Activated CD8-positive, alpha-beta T cell treated with anti-CD3 and anti-CD28 coated beads for 36 hours (primary cell): ENCODE measurements at places on chromosomes 4 and X. TPM values are rescaled to one million over a fixed set of nuclear protein-coding genes. Genes with fewer than 3 reads are reported as not detected.

- H3K36me3 ChIP-seq: no peaks in the 10 kb centered on the region
- H3K4me3 ChIP-seq: no peak overlapping the region
- H3K4me1 ChIP-seq: no peaks in the 10 kb centered on the region
- H3K27me3 ChIP-seq: peaks cover 5% of the 10 kb centered on the region
Observed at GRCh38 chr4:89157488-89158024, 46.2 kb downstream of the TIGD2 start.

GRCh38 chrX:1105671-1106419, 106.6 kb downstream of the CRLF2 start:
- DNase-seq: no peak
- no peaks in the 10 kb centered on the region for H3K4me1 ChIP-seq
- no peak overlapping the region for H3K4me3 ChIP-seq
- H3K36me3 ChIP-seq: no peaks in the 10 kb centered on the region
- H3K27me3 ChIP-seq: peaks cover 23% of the 10 kb centered on the region
- H3K27ac ChIP-seq: no peak overlapping the region

DNA sequence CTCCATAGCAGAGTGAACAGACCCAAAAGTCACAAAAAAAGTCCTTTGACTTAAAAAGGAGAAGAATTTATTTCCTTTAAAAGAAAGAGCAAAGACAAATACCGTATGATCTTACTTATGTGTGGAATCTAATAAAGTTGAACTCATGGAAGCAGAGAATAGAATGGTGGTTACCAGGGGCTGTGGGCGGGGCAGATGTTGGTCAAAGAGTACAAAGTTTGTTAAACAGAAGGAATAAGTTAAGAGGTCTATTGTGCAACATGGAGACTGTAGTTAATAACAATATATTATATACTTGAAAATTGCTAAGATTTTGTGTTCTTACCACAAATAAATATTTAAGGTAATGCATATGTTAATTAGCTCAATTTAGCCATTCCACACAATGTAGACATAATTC, 173.3 kb upstream of the S100G start:
- no peaks in the 10 kb centered on the region for H3K36me3 ChIP-seq
- no peak overlapping the region for H3K27ac ChIP-seq
- H3K27me3 ChIP-seq: no peaks in the 10 kb centered on the region
- no peak overlapping the region for H3K4me3 ChIP-seq
- DNase-seq: no peak
- H3K4me1 ChIP-seq: peaks cover 18% of the 10 kb centered on the region

DNA sequence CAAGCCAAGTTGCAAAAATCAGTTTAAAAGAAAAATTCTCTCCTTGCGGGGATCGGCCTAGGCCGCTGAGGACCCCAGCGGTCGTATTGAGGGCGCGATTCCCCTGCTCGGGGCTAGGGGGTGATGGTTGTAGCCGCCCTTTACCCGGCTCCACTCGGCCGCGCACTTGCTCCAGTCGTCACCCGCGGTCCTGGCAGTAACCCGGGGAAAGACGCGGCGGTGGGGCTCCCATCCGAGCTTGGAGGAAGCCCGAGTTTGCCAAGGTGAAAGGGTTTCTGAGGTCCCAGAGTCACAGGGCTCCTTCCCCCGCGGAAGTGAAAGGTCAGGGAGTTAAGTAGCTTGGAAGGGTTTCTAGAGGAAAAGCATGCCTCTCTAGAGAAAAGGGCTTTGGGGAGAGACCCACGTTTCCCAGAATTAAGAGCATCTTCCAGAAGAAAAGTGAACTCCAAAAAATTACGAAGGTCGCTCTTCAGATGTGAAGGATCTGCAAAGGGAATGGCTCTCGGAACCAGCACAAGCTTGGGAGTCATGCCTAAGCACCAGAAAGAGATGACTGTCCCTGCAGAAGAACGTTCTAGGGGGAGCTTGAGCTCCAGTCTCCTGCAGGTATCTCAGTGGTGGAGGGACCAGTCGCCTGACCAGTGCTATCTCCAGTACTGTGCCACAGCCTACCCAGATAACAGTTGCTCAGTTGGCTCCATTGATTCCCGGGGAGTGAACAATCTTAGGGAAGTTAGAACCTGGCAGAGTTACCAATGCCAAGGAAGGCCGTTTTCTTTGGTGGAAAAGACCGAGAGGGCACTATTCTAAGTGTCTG, 875 bp downstream of the LAP3 start:
- peaks cover 45% of the 10 kb centered on the region for H3K36me3 ChIP-seq
- DNase-seq: peak; percentile 49
- H3K4me3 ChIP-seq: peak overlapping the region; percentile 94
- H3K4me1 ChIP-seq: peaks cover 23% of the 10 kb centered on the region
- H3K27me3 ChIP-seq: no peaks in the 10 kb centered on the region
- peak overlapping the region; percentile 93 for H3K27ac ChIP-seq

GRCh38 chrX:118212817-118213183, 96.2 kb upstream of the KLHL13 start:
- H3K4me1 ChIP-seq: peaks cover 3% of the 10 kb centered on the region
- no peak overlapping the region for H3K27ac ChIP-seq
- H3K27me3 ChIP-seq: no peaks in the 10 kb centered on the region

GRCh38 chr4:80578001-80578400, 242.5 kb downstream of the CFAP299 start:
- H3K27me3 ChIP-seq: no peaks in the 10 kb centered on the region
- peaks cover 7% of the 10 kb centered on the region for H3K4me1 ChIP-seq
- H3K36me3 ChIP-seq: no peaks in the 10 kb centered on the region
- H3K27ac ChIP-seq: no peak overlapping the region

DNA sequence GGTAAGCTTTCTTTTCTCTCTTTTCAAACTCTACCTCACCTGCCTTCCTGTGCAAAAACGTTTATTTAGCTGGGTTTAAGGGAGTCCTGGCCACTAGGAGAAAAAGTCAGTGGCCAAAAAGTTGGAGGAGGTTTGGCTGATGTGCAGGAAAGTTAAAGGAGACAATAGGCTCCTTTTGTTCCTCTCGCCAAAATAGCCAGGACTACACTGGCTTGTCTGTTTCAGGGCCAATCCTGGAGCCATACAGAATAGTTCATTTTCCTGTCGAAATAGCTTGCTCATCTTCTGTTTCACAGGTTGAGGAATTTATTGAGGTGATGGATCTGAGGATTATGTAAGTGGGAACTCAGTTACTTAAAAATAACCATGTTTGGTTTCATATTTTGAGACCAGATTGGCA, 423 bp downstream of the HEPH start:
- no peak for DNase-seq
- H3K27ac ChIP-seq: no peak overlapping the region
- no peaks in the 10 kb centered on the region for H3K4me1 ChIP-seq
- no peaks in the 10 kb centered on the region for H3K27me3 ChIP-seq
- H3K36me3 ChIP-seq: no peaks in the 10 kb centered on the region

GRCh38 chrX:16838202-16839066, 31.7 kb downstream of the RBBP7 start:
- H3K4me1 ChIP-seq: peaks cover 5% of the 10 kb centered on the region
- H3K36me3 ChIP-seq: peaks cover 33% of the 10 kb centered on the region
- H3K27ac ChIP-seq: peak overlapping the region; percentile 61
- no peak overlapping the region for H3K4me3 ChIP-seq

ZDHHC9 gene
- 11.1 TPM for total RNA-seq

DMP1 gene
- not detected for total RNA-seq

ADH1A gene
- total RNA-seq: not detected

- no peak overlapping the region for H3K4me3 ChIP-seq
- no peak overlapping the region for H3K27ac ChIP-seq
- no peaks in the 10 kb centered on the region for H3K4me1 ChIP-seq
- H3K36me3 ChIP-seq: no peaks in the 10 kb centered on the region
- DNase-seq: no peak
Observed at GRCh38 chr4:184958127-184958922, 60.0 kb upstream of the HELT start.

CT45A3 gene
- not detected for total RNA-seq

GRCh38 chrX:1422135-1422465, 30.2 kb upstream of the SLC25A6 start:
- H3K4me3 ChIP-seq: no peak overlapping the region
- no peak for DNase-seq
- no peak overlapping the region for H3K27ac ChIP-seq
- H3K36me3 ChIP-seq: peaks cover 67% of the 10 kb centered on the region
- H3K27me3 ChIP-seq: no peaks in the 10 kb centered on the region

DNA sequence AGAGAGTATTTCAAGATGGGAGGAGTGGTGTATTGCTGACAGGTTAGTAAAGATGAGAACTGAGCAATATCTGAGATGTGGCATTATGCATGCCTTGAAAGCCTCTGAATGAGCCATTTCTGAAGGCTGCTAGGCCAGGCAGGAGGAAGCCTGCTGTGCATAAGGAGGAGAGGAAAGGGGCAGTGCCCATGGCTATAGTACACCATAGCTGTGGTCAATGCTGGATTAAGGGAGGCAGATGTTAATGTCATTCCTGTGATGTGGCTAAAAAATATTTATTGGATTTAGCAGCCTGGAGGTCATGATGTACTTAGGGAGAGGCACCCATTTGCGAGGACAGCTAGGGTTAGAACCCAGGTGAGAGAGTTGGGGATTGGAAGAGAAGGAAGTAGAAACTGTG, 130.0 kb upstream of the LNX1 start:
- H3K4me3 ChIP-seq: no peak overlapping the region
- H3K4me1 ChIP-seq: no peaks in the 10 kb centered on the region
- no peak overlapping the region for H3K27ac ChIP-seq
- DNase-seq: no peak
